Esophagus squamous epithelium (tissue), 5 donors: ENCODE measurements at places on chromosomes 4 and X.

- no peaks in the 10 kb centered on the region for H3K36me3 ChIP-seq
- no peaks in the 10 kb centered on the region for H3K27me3 ChIP-seq
- DNase-seq, result no peak
- H3K4me3 ChIP-seq, result no peak overlapping the region
Measured at GRCh38 chr4:127327491-127327890, 305.3 kb upstream of the INTU start.

GRCh38 chr4:89665662-89666061 lies 171.3 kb downstream of the SNCA start:
- no peaks in the 10 kb centered on the region for H3K36me3 ChIP-seq
- peaks cover 4% of the 10 kb centered on the region for H3K4me1 ChIP-seq
- H3K4me3 ChIP-seq, result no peak overlapping the region
- H3K27ac ChIP-seq, result no peak overlapping the region
- no peak for DNase-seq
- H3K27me3 ChIP-seq, result no peaks in the 10 kb centered on the region

DNA sequence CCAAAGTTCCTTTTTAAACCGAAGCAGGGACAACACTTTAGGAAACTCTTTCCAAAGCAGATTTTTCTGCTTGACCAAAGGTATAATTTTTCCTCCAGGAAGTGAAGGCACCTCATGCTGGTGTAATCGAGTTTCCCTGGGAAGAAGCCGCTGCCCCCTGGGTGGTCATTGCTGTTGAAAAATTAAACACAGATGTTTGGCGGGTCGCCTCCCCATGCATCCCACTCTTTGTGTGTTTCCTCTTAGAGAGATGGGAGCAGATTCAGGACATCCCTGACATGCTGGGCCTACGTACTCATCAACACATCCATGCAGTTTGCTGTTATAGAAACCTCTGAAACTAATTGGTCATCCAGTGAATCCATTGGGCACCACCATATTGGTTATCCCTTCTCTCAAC lies 179.2 kb upstream of the HCCS start:
- H3K4me3 ChIP-seq, result no peak overlapping the region
- no peaks in the 10 kb centered on the region for H3K4me1 ChIP-seq
- no peaks in the 10 kb centered on the region for H3K27me3 ChIP-seq
- no peak overlapping the region for H3K27ac ChIP-seq
- DNase-seq, result no peak

DNA sequence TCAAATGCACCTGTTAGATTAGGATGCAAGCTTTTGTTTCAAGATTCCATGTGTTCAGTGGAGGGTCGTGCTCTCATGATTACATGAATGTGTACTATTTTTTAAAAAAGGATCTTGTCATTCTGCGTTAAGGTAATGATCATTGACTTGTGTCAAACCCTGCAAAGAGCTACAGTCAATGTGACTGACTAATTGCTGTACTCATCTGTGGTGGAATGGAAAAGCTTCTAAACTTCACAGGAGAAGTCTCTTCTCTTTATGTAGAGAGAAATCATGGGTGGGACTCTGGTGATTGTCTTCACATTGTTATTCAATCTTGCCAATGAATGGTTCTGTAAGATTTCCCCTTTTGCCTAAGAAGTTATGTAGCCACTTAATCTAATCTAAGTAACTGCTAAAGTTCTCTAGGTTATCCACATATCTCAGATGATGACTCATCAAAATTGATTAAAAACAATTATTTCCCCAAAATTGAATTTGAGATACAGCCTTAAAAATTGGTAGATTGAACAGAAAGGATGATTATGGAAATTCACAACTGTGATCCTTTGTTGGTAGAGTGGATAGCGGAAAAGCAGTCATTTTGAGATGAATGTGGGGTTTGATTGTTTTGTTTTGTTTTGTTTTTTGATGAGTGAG lies 6.7 kb downstream of the MAGEE1 start:
- no peak overlapping the region for H3K4me3 ChIP-seq
- H3K4me1 ChIP-seq, result no peaks in the 10 kb centered on the region
- H3K27me3 ChIP-seq, result no peaks in the 10 kb centered on the region
- no peak for DNase-seq

- H3K27me3 ChIP-seq, result no peaks in the 10 kb centered on the region
- no peaks in the 10 kb centered on the region for H3K4me1 ChIP-seq
- H3K27ac ChIP-seq, result no peak overlapping the region
- no peak overlapping the region for H3K4me3 ChIP-seq
Measured at GRCh38 chr4:16617435-16617834, 281.0 kb downstream of the LDB2 start.

DNA sequence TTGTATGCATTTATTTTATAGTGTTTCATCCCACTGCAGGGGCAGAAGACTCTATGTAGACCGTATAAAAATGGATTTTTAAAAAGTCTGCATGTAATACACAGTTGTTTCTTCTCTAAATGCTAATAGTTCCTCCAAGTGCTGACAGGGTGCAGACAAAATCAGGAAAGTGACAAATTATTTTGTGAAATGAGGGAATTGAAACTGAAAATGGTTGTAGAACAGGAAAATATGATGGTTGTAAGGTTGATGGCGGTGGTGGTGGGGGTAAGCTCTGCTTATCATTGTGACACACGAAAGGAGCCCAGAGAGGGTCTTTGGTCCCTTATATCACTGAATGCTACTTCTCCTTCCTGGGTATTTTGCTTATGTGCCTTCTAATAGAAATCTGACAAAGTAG lies 4.3 kb downstream of the IL15 start:
- H3K4me1 ChIP-seq, result peaks cover 13% of the 10 kb centered on the region
- H3K4me3 ChIP-seq, result no peak overlapping the region
- no peaks in the 10 kb centered on the region for H3K36me3 ChIP-seq
- H3K27me3 ChIP-seq, result no peaks in the 10 kb centered on the region
- DNase-seq, result no peak
- H3K27ac ChIP-seq, result no peak overlapping the region

DNA sequence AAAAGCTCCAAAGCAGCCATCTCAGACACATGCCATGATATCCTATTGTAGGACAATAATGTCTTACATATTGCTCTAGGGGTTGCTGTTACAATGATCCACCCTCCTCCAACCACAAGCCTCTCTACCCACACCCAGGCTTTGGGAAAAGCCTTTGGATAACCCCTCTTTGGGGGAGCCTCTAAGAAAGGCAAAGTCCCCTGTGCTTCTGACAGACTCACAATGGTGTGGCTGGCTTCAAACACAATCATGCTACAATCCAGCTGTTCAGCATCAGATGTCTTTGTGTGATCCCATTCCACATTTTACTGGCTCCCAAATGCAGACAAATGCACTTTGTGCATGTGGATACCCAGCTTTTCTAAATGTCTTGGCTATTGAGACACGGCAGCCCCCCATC lies 65.9 kb upstream of the CAPN6 start:
- H3K36me3 ChIP-seq, result no peaks in the 10 kb centered on the region
- H3K27me3 ChIP-seq, result no peaks in the 10 kb centered on the region

GRCh38 chr4:18734405-18734804 lies 712.9 kb upstream of the LCORL start:
- H3K4me3 ChIP-seq, result no peak overlapping the region
- H3K27ac ChIP-seq, result no peak overlapping the region
- no peaks in the 10 kb centered on the region for H3K27me3 ChIP-seq
- no peak for DNase-seq
- H3K36me3 ChIP-seq, result no peaks in the 10 kb centered on the region

DNA sequence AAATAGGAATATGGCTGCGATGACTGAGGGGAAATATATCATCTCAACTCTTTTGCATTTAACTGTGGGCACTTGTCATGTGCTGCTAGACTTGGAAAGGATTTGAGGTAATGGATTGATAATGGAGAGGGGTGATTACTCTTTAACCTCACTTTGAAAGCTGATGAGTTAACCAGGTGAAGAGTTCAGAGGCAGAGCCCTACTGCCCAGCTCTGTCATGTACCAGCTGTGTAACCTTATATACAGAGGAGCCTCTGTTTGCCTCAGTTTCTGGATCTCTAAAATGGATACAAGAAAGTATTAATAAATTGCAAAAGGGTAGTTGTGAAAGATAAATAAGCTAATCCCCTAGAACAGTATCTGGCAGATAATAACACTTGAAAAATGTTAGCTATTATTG lies 51.5 kb downstream of the WDR19 start:
- H3K4me1 ChIP-seq, result no peaks in the 10 kb centered on the region
- no peaks in the 10 kb centered on the region for H3K27me3 ChIP-seq
- H3K27ac ChIP-seq, result no peak overlapping the region
- no peak overlapping the region for H3K4me3 ChIP-seq

- H3K4me3 ChIP-seq, result no peak overlapping the region
- no peak overlapping the region for H3K27ac ChIP-seq
- no peaks in the 10 kb centered on the region for H3K36me3 ChIP-seq
- H3K4me1 ChIP-seq, result no peaks in the 10 kb centered on the region
Measured at GRCh38 chrX:50161127-50161526, 39.7 kb downstream of the AKAP4 start.

DNA sequence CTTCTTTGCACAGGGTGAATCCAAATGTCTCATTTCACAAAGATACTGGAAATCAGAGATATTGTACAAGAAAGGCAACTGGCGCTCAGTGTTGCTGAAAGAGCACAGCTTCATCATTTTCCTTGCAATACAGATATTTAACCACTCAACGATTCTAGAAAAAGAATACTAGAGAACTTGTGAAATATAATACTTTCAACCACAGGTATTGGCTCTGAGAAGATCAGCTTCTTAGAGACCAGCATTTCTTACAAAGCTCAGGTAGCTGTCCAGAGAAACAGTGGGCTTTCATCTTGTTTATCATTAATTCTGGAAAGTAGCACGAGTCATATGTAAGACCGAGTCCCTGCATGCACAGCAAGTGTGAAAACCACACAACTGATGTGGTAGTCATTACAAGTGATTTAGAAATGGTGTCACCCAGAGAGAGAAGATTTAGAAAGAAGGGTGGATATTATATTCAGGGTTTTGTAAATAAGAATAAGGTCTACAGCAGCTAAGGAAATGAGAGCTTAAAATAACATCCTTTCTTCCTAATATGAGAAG lies 7.8 kb upstream of the PPARGC1A start:
- H3K4me3 ChIP-seq, result no peak overlapping the region
- H3K36me3 ChIP-seq, result no peaks in the 10 kb centered on the region
- DNase-seq, result no peak
- no peaks in the 10 kb centered on the region for H3K4me1 ChIP-seq
- H3K27ac ChIP-seq, result no peak overlapping the region
- no peaks in the 10 kb centered on the region for H3K27me3 ChIP-seq

- H3K4me1 ChIP-seq, result peaks cover 10% of the 10 kb centered on the region
- H3K36me3 ChIP-seq, result no peaks in the 10 kb centered on the region
- DNase-seq, result no peak
- no peak overlapping the region for H3K4me3 ChIP-seq
- H3K27ac ChIP-seq, result no peak overlapping the region
Measured at GRCh38 chr4:26076000-26076587, 162.1 kb downstream of the SMIM20 start.

GRCh38 chr4:150713251-150713650 lies 131.3 kb downstream of the MAB21L2 start:
- H3K36me3 ChIP-seq, result no peaks in the 10 kb centered on the region
- H3K27me3 ChIP-seq, result no peaks in the 10 kb centered on the region
- no peaks in the 10 kb centered on the region for H3K4me1 ChIP-seq
- H3K27ac ChIP-seq, result no peak overlapping the region
- no peak for DNase-seq

DNA sequence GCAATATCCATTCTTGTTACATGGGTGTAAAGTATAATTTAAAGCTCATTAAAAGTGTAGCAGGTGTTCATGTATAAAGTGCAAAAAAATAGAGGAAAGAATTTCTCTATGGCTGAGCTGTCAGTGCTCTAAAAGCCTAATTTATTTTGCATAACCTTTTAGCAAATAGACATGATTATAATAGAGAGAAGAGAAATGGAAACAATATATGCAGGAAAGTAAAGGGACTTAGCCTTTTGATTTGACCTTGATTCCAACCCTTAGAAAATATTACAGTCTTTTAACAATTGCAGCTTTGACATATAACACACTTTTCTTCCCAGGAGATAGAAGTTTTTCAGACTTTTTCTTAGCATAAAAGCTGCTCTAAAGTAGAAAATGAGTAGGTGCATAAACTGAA lies 978.3 kb downstream of the PCDH18 start:
- no peaks in the 10 kb centered on the region for H3K4me1 ChIP-seq
- no peaks in the 10 kb centered on the region for H3K27me3 ChIP-seq
- no peaks in the 10 kb centered on the region for H3K36me3 ChIP-seq
- H3K4me3 ChIP-seq, result no peak overlapping the region
- no peak for DNase-seq

GRCh38 chr4:186029571-186030398 lies 39.2 kb upstream of the TLR3 start:
- no peaks in the 10 kb centered on the region for H3K36me3 ChIP-seq
- H3K4me1 ChIP-seq, result peaks cover 23% of the 10 kb centered on the region
- H3K27ac ChIP-seq, result peak overlapping the region; percentile 82
- DNase-seq, result no peak

DNA sequence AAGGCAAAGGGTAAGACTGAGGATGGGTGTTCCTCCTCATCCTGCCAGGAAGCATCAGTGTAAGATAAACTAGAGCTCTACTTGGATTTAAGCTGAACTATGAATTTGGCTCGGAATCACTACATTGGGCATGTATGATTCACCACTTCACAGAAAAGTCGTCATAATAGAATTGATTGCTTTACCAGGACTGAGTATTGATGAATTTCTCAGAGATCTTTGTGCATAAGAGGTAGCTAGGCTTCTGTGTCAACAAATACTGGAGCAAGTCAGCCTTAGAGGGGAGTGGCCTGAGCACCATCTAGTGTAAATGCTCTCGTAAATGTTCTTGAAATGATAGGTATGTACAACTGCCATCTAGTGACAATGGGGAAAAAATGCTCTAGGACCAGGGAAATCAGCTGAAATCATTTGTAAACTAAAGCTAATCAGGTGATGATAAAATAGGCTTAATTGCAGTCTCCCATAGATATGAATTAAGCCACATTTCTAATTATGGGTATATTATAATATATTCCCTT lies 309.5 kb upstream of the FMR1 start:
- H3K36me3 ChIP-seq, result no peaks in the 10 kb centered on the region
- no peak for DNase-seq
- H3K27ac ChIP-seq, result no peak overlapping the region
- no peak overlapping the region for H3K4me3 ChIP-seq
- no peaks in the 10 kb centered on the region for H3K4me1 ChIP-seq

- no peaks in the 10 kb centered on the region for H3K4me1 ChIP-seq
- no peak overlapping the region for H3K4me3 ChIP-seq
- no peak for DNase-seq
Measured at GRCh38 chr4:10243856-10244255, 127.3 kb upstream of the WDR1 start.

DNA sequence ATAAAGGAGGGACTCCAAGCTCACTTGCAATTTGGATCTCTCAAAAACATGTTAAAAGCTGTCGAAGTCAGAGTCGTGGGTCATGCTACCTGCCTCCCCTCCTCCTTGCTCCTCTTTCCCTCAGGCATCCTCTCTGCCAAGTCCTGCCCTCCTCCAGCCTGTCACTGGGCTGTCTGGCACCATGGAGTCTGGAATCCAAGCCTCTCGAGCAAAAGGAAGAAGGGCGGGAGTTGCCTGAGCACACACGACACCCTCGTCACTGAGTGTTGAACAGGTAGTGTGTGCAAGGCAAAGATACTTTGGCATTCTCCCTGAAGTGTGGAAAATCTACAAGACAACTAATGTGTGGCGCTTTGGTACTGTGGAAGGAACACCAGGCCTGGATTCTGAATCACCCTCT lies 62.2 kb downstream of the HAUS3 start:
- DNase-seq, result no peak
- H3K36me3 ChIP-seq, result no peaks in the 10 kb centered on the region
- H3K27me3 ChIP-seq, result no peaks in the 10 kb centered on the region
- no peaks in the 10 kb centered on the region for H3K4me1 ChIP-seq

GRCh38 chrX:45771114-45771513 lies 570.4 kb upstream of the DIPK2B start:
- DNase-seq, result no peak
- H3K4me3 ChIP-seq, result peak overlapping the region; percentile 64
- peak overlapping the region; percentile 85 for H3K27ac ChIP-seq
